Activated CD4-positive, alpha-beta memory T cell treated with anti-CD3 and anti-CD28 coated beads for 36 hours (primary cell): ENCODE measurements at places on chromosomes 5 and 9. TPM values are rescaled to one million over a fixed set of nuclear protein-coding genes. Genes with fewer than 3 reads are reported as not detected.

- peaks cover 16% of the 10 kb centered on the region for H3K4me1 ChIP-seq
- peaks cover 9% of the 10 kb centered on the region for H3K27me3 ChIP-seq
These were observed 185.6 kb downstream of the EFNA5 start for GRCh38 chr5:107485184-107485583.

DNA sequence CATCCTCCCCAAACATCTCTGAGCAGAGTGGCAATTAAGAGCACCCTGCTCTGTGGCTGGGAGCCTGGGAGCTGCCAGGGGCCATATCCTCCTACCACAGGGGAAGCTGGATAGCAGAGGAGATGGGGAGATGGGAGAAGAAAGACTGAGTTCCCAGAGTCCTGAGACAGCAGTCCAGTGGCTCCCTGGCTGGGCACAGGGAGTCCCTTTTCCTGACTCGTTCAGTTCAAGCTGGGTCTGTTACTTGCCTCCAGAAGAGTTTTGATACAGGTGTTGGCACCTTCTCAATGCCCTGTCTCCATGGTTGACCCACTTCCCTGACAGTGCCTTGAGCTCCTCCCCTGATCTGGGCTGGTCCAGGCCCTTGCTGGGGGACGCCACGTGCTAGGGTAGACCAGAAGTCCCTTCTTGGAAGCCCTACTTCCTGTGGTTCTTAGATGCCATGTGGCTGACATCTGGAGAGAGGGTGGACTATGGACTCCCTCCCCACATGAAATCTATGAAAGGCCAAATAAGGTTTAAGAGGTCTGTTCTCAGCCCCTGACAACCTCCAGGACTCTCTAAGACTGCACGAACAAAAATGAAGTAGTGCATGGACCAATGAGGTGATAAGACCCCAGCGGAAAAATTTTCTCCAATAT is 166.2 kb downstream of the AUH start:
- H3K4me3 ChIP-seq: peak overlapping the region; percentile 77
- peaks cover 21% of the 10 kb centered on the region for H3K36me3 ChIP-seq
- H3K27ac ChIP-seq: peak overlapping the region; percentile 98

- H3K27me3 ChIP-seq: no peaks in the 10 kb centered on the region
- H3K36me3 ChIP-seq: no peaks in the 10 kb centered on the region
- no peak for DNase-seq
- H3K27ac ChIP-seq: no peak overlapping the region
These were observed 549.1 kb downstream of the CDK5RAP2 start for GRCh38 chr9:120030847-120031246.

- peak overlapping the region; percentile 64 for H3K27ac ChIP-seq
- peaks cover 40% of the 10 kb centered on the region for H3K4me1 ChIP-seq
- H3K4me3 ChIP-seq: peak overlapping the region; percentile 78
- no peaks in the 10 kb centered on the region for H3K27me3 ChIP-seq
These were observed 672 bp downstream of the MSANTD3 start for GRCh38 chr9:100427366-100428263.

DNA sequence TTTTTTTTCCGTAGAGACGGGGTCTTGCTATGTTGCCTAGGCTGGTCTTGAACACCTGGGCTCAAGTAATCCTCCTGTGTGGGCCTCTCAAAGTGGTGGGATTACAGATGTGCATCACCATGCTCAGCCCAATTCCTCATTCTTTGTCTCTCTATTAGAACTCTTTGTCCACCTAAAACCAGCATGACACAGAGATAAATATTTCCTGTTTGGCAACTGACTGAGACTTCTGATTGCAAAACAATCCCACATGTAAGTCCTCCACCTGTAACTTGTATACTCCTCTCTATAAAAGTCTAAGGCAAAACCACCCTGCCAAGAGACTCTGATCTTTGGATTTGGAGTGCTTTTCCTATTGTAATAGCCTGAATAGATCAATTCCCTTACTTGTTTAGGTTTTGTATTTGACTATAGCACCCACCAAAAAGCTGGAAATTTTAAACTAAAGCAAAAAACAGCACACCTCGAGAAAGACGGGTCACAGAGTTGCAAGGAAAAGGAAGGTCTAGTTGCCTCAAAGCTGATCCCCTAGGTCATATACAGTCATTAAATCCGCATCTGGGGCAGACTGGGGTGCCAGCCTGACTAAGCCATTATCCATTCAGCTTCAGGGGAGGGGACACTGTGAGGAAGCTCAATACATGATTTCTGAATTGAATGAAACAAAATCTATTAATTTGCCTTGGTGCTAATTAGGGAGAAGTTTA is 13.5 kb upstream of the KIF27 start:
- no peak for DNase-seq
- H3K36me3 ChIP-seq: peaks cover 11% of the 10 kb centered on the region
- no peak overlapping the region for H3K4me3 ChIP-seq
- peaks cover 6% of the 10 kb centered on the region for H3K4me1 ChIP-seq

DNA sequence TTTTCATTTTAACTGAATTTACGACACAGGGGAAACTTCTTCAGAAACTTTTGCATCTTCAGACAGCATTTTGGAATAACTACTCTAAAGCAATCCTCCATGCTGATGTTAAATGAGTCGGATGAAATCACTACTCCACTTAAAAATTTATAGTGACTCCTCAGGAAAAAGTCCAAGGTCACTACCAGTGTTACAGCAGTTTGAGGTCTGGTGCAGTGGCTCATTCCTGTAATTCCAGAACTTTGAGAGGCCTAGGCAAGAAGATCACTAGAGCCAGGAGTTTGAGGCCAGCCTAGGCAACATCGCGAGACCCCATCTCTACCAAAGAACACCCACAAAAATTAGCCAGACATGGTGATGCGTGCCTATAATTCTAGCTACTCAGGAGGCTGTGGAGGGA is 5.9 kb upstream of the GAS1 start:
- H3K4me1 ChIP-seq: peaks cover 6% of the 10 kb centered on the region
- H3K36me3 ChIP-seq: peaks cover 2% of the 10 kb centered on the region
- no peak overlapping the region for H3K4me3 ChIP-seq
- DNase-seq: no peak
- no peak overlapping the region for H3K27ac ChIP-seq

GRCh38 chr5:58754250-58754649 is 171.4 kb downstream of the RAB3C start:
- no peaks in the 10 kb centered on the region for H3K36me3 ChIP-seq
- peaks cover 7% of the 10 kb centered on the region for H3K27me3 ChIP-seq
- DNase-seq: no peak
- peaks cover 4% of the 10 kb centered on the region for H3K4me1 ChIP-seq

GRCh38 chr9:6590772-6591384 is 54.7 kb downstream of the GLDC start:
- no peaks in the 10 kb centered on the region for H3K36me3 ChIP-seq
- no peak overlapping the region for H3K27ac ChIP-seq
- no peak for DNase-seq
- peaks cover 1% of the 10 kb centered on the region for H3K27me3 ChIP-seq

DNA sequence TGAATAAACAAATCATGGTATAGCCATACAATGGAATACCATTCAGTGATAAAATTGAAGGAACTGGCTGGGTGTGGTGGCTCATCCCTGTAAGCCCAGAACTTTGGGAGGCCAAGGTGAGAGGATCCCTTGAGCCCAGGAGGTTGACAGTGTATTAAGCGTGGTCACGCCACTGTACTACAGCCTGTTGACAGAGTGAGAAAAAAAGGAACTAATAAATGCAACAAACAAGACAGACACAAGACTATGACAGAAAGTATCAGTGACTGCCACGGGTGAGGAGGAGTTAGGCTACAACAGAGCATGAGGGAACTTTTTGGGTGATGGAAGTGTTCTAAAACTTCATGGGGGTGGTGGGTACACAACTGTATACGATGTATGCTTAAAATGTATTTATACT is 2.2 kb downstream of the FNIP1 start:
- H3K4me1 ChIP-seq: peaks cover 40% of the 10 kb centered on the region
- H3K27ac ChIP-seq: no peak overlapping the region
- peaks cover 6% of the 10 kb centered on the region for H3K36me3 ChIP-seq
- no peaks in the 10 kb centered on the region for H3K27me3 ChIP-seq
- peak overlapping the region; percentile 13 for H3K4me3 ChIP-seq

DNA sequence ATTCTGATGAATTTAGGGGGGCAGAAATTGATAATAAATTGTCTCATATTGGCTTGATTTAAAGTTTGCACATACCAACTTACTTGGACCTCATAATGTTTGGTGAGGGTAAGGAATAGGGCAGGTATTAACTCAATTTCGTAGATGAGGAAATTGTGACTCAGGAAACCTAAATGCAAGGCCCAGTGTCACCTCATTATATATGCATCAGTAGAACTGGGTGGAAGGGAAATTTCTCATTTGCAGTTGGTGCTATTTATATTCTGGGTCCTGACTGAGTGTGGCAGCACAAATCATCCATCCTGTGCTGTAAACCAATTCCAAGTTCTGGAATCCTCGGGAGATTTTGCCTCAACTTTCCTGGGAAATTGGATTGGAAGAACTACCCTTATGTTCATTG is 103.0 kb downstream of the SPATA31D1 start:
- H3K27ac ChIP-seq: no peak overlapping the region
- H3K27me3 ChIP-seq: no peaks in the 10 kb centered on the region
- no peaks in the 10 kb centered on the region for H3K36me3 ChIP-seq
- no peak for DNase-seq
- H3K4me1 ChIP-seq: no peaks in the 10 kb centered on the region

- H3K27me3 ChIP-seq: peaks cover 4% of the 10 kb centered on the region
- no peak overlapping the region for H3K27ac ChIP-seq
- H3K36me3 ChIP-seq: no peaks in the 10 kb centered on the region
- H3K4me3 ChIP-seq: no peak overlapping the region
- DNase-seq: no peak
These were observed 23.4 kb upstream of the GABRP start for GRCh38 chr5:170760113-170760512.

GRCh38 chr5:53479590-53480415 is 626 bp upstream of the FST start:
- peaks cover 45% of the 10 kb centered on the region for H3K27me3 ChIP-seq
- H3K36me3 ChIP-seq: no peaks in the 10 kb centered on the region

The CSF1R gene
- 0.78 TPM for total RNA-seq

- H3K4me1 ChIP-seq: no peaks in the 10 kb centered on the region
- H3K4me3 ChIP-seq: no peak overlapping the region
- H3K27me3 ChIP-seq: peaks cover 10% of the 10 kb centered on the region
These were observed 45.1 kb upstream of the FAM120A start for GRCh38 chr9:93406371-93406770.

The SPINK1 gene
- not detected for total RNA-seq

DNA sequence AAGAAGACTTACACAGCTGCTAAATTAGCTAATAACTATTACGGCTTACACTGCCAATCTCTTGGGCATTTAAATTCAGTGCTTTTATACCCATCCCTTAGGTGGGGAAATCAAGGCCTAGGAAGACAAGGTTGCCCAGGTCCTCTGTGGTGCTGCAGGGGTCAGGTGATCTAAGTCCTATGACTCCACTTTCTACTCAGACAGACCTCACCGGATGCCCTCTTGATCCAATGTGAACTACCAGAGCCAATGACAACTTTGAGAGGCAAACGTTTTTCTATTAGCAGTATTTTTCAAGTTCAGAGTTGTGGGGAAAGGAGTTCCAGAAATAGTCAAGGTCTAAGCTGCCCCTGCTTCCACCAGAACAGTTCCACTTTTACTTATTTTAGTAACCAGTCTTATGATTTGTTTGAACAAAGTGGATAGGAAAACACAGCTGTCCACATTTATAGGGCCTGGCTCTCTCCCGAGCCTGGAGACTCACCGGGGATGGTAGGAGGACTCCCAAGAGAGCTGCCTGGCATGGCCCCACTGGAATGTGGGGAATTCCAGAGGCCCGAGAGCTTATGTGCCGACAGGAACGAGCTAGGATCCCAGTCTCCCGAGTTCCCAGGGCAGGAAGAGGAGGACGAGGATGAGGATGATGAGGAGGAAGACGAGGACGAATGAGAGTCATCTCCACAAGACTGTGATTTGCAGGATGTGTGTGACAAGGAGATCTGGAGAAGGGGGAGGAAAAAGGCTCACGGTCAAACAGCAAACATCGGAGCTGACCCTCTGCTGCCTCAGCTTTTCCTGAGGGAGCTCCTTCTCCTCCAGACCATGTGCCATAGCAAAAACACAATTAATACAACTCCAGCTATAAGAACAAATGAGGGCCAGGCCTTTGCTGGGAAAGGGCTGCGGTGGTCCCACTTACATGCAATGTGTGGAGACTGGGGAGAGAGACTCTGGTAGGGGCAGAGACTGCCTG is 16.7 kb downstream of the FAM193B start:
- H3K36me3 ChIP-seq: peaks cover 16% of the 10 kb centered on the region
- peaks cover 4% of the 10 kb centered on the region for H3K4me1 ChIP-seq
- H3K27me3 ChIP-seq: no peaks in the 10 kb centered on the region
- DNase-seq: no peak

GRCh38 chr5:178547753-178548415 is 42.3 kb downstream of the COL23A1 start:
- no peaks in the 10 kb centered on the region for H3K4me1 ChIP-seq
- H3K27me3 ChIP-seq: peaks cover 5% of the 10 kb centered on the region
- H3K27ac ChIP-seq: no peak overlapping the region
- H3K4me3 ChIP-seq: no peak overlapping the region

The SLC2A6 gene
- 2.6 TPM for total RNA-seq

GRCh38 chr5:56152437-56152836 is 80.7 kb downstream of the ANKRD55 start:
- peaks cover 69% of the 10 kb centered on the region for H3K4me1 ChIP-seq
- no peaks in the 10 kb centered on the region for H3K36me3 ChIP-seq
- H3K27me3 ChIP-seq: no peaks in the 10 kb centered on the region
- H3K27ac ChIP-seq: peak overlapping the region; percentile 63
